ENCODE measurements at places on chromosomes 12 and 14.

DNA sequence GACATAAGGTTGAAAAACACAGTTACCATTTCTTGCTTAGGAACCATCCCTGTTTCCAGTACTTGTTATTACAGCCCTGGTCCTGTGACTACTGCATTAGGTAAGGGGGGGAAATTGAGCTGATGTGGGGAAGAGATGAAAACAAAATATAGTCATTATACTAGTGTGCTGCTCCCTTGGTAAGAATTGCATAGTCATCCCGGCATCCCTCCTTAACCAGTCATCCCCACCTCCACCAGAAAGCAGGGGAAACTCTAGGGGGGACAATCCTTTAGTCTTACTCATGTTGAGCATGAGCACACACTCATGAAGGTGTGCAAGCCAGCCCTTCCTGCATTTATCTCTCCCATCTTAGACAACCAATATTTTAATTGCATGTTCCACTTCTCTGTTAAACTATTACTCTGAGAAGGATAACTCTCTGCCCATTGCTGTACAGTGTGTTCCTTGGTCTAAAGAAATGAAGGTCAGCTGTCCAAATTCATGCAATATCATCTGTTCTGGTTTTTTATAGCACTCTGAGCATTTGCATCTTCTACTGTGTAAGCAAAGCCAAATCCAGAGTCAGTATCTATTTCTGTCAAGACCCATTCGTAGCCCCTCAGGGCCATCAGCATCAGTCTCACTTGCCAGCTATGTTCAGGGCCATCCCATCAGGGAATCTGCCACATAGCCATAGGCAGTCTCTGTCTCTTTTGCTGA is 46.8 kb downstream of the TMEM30B start:
- DNase-seq, result no peak

DNA sequence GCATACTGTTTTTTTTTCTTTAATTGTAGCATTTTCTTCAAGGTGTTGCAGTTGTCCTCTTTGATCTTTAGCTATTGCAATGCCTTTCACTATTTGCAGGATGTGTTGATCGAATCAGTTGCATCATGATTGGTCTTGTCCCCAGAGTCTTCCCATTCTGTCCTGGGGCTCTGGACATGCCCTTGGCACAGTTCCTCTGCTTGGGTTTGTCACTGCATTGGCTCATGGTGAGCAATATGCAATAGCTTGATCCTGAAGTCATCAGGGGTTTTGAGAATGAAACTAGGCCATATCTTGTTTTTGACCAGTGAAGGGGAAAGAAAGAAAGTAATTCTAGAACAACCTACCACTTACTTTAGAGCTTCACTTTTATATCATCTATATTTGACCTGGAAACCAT is 281.5 kb downstream of the TMEM117 start:
- DNase-seq, result no peak

GRCh38 chr14:81837304-81837703 is 303.7 kb upstream of the SEL1L start:
- no peak for DNase-seq

GRCh38 chr12:124217508-124218242 is 77.2 kb upstream of the RFLNA start:
- no peak for DNase-seq

DNA sequence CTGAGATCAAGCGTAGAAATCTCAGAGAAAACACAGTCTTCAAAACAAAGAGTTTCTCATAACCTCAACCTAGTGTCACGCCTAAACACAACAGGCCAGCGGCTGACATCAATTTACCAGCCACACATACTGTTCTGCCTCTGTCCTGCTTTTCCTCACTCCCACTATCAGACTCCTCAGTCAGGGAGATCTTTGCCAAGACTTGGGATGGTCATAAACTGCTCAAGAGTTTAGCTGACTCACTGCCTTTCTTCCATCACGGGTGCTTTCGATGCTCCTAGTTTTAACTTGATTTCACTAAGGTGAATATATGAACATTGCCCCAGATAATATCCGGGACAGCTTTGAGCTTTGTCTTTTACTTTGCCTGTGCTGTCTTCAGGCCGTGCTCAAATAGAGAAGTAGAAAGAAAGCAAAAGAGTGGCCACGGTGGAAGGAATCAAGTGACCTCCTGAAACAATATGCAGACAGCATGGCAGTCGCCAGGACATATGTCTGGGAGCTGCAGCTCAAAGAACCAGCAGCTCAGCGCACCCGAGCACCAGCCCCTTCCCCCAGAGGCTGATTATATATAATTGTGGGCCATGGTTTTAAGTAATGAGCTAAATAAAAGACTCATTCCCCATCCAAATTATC is 12.1 kb downstream of the MDM1 start:
- no peak for DNase-seq

DNA sequence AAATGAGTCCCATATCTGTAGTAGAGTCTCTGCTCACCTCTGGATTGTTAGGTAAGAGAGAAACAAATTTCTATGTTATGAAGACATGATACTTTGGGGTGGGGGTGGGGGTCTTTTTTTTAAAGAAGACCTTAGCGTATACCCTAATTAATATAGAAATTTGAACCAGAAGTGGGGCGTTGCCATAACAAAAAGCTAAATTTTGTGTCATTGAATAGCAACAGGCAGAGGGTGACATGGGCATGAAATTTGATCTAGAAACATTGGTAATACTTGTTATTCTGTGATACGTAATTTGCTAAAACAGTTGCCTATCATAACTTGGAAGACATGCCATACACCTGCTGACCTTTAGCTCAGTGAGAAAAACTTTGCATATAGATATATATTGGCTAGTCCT is 92.3 kb upstream of the SLC38A2 start:
- DNase-seq, result no peak

- DNase-seq, result no peak
Observed at GRCh38 chr14:75295061-75295461, 16.4 kb downstream of the FOS start.
